Gastroesophageal sphincter (tissue), 4 donors: ENCODE measurements at places on chromosomes 6 and 20. TPM values are rescaled to one million over a fixed set of nuclear protein-coding genes. Genes with fewer than 3 reads are reported as not detected.

GRCh38 chr20:11301699-11302098, 616.0 kb upstream of the BTBD3 start:
- ATAC-seq, result no peak

DNA sequence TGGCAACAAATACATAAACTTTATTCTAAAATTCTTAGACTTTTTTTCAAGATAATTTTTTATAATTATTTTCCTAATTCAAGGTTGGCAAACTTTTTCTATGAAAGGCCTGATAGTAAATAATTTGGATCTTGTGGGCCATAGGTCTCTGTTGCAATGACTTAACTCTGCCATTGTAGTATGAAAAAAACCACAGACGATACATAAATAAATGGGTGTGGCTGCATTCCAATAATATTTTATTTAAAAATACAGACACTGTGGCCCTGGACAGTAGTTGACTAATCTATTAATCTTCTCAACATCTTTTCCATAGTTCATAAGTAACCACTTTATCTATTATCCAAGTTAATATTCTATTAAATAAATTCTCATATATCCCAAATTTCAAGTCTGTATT, 281.1 kb downstream of the SYNE1 start:
- ATAC-seq, result no peak

DNA sequence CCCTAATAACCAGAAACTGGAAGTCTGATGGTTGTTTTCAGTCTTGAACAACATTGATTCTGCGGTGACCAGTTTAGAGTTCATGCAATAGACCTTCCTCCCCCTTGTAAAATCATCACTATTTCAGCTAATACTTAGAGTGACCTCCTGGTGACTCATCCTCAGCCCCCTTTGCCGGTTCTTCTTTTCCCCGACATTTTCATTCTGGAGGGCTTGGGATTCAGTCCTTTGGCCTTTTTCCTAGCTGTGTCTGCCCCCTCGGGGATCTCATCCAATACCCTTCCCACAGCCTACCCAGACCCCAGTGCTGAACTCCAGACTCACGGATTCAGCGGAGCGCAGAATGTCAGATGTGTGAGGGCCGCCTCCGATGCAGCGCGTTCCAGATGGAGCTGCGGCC, 7.5 kb upstream of the BHLHE23 start:
- ATAC-seq, result no peak

CST1 gene
- not detected for total RNA-seq
